T-helper 17 cell (primary cell): ENCODE measurements at places on chromosomes 16 and 17.
A peak's percentile ranks its signal among the peaks of the same experiment; 100 is the strongest.

DNA sequence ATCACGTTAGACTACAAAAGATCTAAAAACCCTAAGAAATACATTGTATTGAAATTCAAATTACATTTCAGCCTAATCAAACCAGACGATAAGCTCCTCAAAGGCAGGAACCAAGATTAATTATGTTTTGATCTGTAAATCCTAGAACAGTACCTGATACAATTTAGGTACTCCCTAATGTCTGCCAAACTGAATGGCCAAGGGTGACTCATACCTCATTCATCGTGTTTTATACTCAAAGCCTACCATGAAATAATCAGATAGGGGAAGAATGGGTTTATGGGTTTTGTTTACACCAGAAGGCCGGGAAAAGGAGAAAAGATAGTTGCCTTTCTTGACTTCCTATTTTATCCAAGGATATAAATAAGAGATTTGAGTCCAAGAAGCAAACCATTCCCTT is 19.3 kb downstream of the MMD start:
- DNase-seq = no peak

DNA sequence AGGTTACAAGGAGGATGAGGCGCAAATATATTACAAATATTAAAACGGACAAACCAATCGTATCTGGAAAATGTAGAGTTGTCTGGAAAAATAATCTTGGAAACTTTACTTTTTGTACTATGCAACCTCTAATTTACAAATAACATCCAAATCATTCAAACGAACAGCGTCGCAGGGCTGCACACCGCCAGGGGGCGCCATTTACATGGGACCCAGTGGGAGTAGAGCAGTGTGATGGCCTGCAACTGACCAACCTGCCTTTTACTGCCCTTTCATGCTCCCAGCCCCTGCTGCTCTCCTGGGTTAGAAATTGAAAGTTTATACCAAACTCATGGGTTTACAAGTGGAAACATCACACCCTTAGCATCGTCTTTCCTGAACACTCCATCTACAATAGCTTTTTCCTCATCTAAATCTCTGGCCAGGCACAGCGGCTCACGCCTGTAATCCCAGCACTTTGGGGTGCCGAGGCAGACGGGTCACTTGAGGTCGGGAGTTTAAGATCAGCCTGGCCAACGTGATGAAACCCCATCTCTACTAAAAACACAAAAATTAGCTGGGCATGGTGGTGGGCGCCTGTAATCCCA is 10.0 kb downstream of the PITPNC1 start:
- peak; percentile 47 for DNase-seq

- no peak for DNase-seq
Observed at GRCh38 chr16:31710134-31710533, 163.5 kb upstream of the ZNF267 start.

GRCh38 chr17:81566461-81567126 is 14.4 kb upstream of the FAAP100 start:
- DNase-seq = no peak

- DNase-seq = no peak
Observed at GRCh38 chr16:22648941-22649340, 138.2 kb downstream of the NPIPB5 start.

- no peak for DNase-seq
Observed at GRCh38 chr17:60403962-60404361, 12.0 kb upstream of the USP32 start.

GRCh38 chr16:78542419-78542818 is 443.0 kb downstream of the WWOX start:
- no peak for DNase-seq

GRCh38 chr16:1773703-1774447 is 941 bp upstream of the MRPS34 start:
- DNase-seq = no peak

- DNase-seq = no peak
Observed at GRCh38 chr16:66900721-66901441, 17.8 kb downstream of the CDH16 start.

DNA sequence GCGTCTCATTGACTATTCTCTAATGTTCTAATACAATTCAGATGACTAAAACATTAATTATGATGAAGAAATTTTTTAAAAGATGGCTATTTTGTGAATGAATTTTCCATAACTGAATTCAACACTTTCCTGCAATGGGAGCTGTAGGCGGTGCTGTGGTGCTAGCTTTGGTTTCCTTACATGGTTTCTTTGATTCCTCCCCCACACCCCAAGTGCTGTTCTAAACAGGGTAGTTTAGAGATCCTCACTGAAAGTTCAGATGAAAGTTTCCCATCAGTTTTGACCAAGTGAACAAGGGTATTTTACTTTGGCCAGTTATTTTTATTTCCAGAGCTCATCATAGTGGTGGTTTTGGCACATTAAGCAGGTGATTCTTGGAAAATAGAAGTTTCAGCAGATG is 26.0 kb upstream of the MRC2 start:
- no peak for DNase-seq

DNA sequence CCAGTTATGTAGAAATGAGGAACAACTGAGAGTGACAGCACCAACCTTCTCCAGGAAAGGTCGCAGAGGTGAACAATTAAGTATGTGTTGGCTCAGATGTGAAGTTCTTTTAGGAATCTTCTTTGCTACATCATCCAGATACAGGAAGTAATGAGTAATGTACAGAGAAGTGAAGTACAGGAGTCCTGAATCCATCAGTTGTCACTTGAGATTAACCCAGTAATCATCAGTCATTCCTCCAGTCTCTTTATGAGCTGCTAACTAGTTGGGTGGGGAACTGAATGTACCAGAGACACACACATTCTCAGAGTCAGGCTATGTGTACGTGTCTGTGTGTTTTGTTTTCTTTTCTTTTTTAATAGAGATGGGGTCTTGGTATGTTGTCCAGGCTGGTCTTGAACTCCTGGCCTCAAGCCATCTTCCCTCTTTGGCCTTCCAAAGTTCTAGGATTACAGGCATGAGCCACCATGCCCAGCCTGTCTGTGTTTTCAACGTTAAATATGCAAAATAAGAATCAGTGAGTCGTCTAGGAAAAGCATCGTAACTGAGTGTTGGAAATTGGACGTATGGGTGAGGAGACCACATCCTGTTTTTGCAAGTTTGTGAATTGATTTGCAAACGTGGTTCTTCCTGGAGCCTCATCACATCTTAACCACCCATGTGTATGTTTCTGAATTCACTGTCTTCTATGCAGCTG is 19.9 kb downstream of the ZNF200 start:
- DNase-seq = no peak

DNA sequence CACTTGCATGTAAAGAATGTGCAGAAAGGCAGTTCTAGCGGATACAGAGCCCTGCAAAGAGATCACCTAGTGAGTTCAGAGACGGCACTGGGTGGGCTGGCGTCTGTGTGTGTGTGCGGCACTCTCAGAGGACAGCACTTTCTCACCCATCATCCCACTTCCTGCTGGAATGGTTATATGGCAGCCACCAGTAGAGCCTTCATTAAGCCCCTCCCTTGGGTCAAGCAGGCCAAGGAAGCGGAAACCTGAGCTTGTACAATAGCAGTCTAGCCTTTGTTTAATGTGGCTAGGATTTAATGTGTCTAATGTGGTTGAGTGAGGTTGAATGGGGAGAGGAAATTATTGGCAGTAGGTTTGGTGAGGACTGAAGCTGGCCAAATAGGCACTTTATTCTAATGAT is 88.3 kb upstream of the ELAC2 start:
- DNase-seq = no peak

DNA sequence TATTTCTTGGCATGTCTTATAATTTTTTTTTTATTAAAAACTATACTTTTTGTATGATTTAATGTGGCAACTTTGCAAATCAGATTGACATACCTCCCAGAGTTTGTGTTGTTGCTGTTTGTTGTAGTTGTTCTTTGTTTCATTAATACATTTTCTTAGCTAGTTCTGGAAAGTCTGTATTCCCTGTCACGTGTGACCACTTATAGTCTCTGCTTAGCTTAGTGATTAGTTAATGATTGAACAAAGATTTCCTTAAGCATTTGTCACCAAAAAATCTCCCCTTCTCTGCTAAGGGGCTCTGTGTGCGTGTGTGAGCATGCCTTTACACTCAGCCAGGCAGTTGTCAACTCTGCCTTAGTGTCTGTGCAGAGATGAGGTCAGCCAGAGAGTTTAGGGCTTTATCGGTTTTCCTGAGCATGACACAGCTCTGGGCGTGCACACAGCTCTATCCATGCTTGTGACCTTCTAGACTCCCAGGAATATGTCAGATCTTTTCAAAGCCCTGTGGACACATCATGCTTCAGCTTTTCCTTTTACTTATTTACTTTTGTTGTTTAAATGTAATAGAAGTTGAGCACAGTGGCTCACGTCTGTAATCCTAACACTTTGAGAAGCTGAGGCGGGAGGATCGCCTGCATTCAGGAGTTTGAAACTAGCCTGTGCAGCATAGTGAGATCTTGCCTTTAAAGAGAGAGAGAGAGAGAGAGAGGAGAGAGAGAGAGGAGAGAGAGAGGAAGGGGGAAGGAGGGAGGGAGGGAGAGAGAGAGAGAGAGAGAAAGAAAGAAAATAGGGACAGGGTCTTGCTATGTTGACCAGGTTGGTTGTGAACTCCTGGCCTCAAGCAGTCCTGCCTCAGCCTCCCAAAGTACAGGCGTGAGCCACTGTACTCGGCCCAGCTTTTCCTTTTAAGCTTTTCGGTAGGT is 21.9 kb downstream of the DNAI2 start:
- DNase-seq = no peak

DNA sequence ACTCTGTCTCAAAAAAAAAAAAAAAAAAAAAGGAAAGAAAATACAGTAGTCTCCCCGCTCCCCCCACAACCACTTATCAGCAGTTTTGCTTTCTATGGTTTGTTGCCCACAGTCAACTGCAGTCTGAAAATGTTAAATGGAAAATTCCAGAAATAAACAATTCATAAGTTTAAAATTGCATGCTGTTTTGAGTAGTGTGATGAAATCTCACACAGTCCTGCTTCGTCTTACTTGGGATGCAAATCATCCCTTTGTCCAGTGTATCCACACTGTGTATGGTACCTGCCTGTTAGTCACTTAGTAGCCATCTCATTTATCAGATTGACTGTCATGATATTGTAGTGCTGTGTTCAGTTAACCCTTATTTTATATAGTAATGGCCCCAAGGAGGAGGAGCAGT is 41.5 kb downstream of the NF1 start:
- no peak for DNase-seq
